ENCODE measurements at places on chromosomes 2 and 18.

- no peak for DNase-seq
These were observed 45.6 kb downstream of the HDLBP start for GRCh38 chr2:241269707-241270520.

DNA sequence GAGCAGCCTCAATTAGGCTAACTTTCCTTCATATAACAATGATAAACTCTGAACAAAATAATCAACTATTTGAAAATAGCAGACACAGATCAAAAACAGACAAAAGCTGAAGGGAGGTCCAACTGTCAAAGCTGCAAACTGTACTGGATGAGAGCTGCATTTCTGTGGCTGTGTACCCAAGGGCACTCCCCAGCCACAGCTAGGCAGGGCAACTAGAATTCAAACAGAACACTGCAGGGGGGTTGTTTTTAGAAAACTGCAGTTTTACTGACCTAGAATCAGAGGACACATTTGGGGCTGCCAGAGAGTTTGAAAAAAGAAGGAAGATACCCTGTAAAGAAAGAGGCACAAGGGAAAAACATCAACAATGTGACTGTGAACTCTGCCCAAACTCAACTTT lies 56.8 kb downstream of the SMAD2 start:
- DNase-seq: no peak

- no peak for DNase-seq
These were observed 59.6 kb downstream of the TRPM8 start for GRCh38 chr2:233976690-233977294.

DNA sequence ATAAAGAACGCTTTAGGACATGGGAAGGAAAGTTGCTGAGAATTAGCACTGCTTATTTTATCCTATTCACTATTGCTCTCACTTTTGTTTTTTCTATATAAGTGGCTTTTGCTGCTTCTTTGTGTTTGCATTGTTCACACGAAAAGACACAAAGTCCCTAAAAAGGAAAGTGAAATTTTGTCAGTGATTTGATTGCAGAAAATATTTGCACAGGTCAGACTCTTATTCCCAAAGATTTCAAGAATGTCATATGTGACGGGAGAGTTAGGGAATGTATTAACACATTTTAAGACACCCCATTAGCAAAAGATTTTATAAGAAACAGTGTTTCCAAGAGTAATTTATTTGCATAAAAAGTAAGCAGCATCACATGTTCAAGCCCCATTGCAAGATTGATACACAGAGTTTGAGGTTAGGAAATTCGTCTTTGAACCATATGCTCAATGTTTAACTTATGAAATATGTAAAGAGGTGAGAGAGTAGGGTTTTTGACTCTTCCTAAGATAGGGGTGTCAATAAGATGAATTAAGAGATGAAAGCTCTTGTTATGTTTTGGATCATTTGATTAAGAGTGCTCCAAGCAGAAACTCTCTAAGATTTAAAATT lies 57.0 kb downstream of the CCDC102B start:
- no peak for DNase-seq

GRCh38 chr2:171330155-171330956 lies 103.4 kb downstream of the METTL8 start:
- DNase-seq: no peak

DNA sequence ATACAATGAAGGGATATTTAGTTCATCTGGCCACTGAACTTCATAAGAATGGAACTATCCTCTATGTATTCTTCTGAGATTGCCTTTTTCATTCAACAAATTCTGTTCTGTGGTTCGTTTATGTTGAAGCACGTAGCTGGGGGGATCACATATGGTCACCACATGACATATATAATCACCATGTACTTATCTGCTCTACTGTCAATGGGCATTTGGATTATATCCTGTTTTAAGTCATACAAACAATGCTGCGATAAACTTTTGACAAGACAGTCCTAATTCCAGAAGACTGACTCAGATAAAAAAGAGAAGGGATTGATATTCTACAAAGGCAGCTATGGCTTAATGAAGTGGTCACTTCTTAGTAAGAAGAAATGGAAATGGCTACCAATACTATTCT lies 116.0 kb upstream of the CCDC195 start:
- DNase-seq: no peak

DNA sequence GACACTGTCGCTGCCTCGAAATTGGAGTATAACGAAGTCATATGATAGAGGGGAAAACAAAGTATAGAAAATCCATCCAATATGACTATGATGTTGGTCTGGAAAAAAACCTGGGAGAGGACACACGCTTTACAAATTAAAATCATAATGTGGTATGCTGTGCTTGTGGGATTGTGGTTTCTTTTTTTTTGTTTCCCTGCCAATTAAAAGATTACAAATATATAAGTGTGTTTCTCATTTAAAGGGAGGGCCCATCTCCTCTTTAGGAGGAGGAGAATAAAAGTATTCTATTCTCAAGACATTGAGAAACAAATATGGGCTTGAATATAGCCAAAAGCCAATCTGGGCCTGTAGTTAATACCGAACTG lies 86.6 kb downstream of the EPHA4 start:
- no peak for DNase-seq

DNA sequence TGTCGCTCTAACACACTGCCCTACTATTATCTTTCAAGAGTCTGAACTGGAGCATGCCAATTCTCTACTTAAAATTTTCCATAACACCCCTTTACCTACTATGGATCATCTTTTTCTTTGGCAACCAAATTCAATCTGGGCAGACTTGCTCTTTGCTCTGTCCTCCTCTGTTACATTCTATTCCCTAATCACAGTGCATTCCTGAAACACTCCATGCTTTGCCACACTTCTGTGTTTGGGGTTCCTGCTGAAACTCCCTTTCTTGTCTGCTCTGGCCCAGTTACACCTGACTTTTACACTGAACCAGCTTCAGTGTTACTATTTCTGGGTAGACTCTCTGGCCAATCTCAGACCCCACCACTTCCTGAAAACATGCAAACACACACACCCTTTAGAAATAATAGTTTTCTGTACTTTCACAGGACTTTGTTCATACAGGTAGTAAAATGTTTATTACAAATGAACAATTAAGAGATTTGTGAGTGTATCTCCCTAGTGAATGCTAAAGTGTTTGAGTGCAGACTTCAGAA lies 119.9 kb upstream of the DCC start:
- DNase-seq: no peak

GRCh38 chr2:43114210-43114609 lies 112.2 kb downstream of the ZFP36L2 start:
- no peak for DNase-seq

DNA sequence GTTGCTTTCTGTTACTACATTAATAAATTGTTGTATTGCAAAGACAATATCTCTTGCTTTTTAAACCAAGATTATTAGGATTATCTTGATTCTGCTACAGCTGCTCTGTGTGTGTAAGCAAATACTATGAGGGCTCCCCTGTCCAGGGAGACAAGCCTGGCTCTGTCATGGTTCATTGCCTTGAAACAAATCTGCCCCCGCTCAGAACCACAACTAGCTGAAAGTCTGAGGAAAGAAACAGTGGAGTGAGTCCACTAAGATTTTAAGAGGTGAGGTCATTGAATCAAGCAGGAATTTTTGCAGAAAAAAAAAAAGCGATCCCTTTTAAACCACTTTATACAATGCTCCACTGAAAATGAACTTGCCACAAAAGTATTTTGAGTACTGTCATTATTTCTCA lies 30.8 kb upstream of the LRRTM4 start:
- no peak for DNase-seq

GRCh38 chr2:12169721-12170120 lies 423.3 kb downstream of the LPIN1 start:
- DNase-seq: no peak

DNA sequence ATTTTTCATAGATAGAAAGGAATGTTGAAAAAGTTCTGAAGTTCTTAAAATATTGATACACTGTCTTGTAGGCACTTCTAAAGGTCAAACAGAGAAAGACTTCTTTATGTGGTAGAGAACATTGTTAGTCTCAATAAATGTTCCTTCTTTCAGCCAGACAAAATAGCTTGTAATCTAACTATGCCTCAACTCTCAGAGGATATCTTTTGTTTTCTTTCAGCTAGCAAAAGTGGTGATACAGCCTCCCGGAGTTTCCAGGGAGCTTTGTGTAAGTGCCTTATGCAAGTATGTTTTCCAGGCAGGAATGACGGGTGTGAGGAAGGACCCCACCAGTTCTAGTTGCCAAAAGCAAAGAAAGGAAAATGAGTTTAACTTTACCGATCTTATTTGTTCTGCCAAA lies 452.1 kb upstream of the ST6GAL2 start:
- DNase-seq: no peak

DNA sequence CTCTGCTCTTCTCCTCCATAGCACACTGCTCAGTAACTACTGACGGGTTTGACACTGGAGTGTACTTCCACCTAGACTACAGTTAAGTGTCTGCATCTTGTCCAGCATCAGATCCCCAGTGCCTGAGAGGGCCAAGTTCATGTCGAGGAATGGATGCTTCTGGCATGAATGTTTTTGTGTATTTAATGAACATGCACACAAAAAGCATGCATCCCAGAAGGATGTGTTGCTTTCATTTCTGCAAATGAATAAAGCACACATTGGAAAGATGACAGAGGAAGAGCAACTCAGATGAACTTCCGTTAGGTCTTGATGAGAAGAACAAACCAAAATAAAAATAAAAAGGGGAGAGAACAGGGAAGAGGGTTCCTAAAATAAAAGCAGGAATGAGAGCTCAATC lies 27.9 kb downstream of the C2orf49 start:
- no peak for DNase-seq

- DNase-seq: no peak
These were observed 141.6 kb upstream of the MSH6 start for GRCh38 chr2:47641366-47641765.

DNA sequence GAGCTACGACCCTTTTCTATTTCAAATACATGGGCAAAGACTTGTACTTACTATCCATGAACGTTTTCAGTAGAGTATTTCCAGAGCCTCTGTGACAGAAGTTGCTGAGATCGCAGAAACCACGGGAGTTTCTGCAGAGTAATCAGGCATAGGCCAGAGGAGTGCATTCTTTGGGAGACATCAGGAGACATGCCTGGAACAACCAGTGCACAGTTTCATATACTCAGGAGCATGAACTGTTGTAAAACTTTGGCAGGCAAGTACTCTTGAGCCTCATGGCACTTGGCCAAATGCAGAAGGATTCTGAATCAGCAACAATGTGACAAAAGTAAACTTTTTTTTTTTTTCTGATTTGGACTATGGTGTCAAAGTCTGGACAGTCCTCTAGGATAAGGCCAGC lies 307.1 kb downstream of the GRB14 start:
- no peak for DNase-seq

- DNase-seq: no peak
These were observed 36.4 kb downstream of the STK39 start for GRCh38 chr2:168210895-168211570.

DNA sequence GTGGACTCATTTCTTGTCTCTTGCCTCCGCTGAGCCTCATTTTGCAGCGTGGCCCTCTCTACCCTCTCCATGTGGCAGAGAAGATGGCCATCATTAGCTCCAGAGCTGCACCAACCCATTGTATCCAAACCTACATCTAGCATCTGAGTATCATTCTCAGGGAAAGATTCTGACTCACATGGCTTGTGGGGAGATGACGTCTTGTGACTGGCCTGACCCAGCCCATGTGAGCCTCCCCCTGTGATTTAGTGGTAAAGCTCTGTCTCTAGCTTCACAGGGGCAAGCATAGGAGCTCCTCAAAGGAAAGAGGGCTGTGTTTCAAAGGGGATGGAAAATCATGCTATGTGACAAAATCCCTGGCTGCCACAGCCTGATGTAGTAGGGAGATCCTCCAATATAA lies 87.4 kb upstream of the RBMS1 start:
- no peak for DNase-seq

DNA sequence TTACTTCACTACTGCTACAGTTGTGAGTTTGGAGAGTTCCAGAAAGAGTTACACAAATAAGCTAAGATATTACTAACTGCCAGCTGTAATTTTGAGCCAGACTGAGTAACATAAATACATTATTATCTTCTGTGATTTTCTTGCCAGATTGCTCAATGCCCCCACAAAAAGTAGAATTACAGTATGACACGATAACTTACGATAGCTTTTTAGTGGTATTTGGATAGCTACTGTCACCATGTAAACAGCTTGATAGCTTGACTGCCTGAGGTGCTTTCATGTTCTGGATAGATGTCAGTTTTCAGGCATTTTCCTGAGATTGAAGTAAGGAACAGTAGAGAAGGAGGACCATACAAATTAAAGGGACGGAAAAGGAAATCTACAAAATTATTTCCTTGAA lies 533.3 kb downstream of the SOCS6 start:
- DNase-seq: no peak

Data from stimulated activated CD8-positive, alpha-beta memory T cell treated with anti-CD3 and anti-CD28 coated beads, Interleukin-7, amount 100 ng/mL, for 48 hours (primary cell).